EL (cell line): ENCODE measurements at places on chromosomes 7 and 10.

DNA sequence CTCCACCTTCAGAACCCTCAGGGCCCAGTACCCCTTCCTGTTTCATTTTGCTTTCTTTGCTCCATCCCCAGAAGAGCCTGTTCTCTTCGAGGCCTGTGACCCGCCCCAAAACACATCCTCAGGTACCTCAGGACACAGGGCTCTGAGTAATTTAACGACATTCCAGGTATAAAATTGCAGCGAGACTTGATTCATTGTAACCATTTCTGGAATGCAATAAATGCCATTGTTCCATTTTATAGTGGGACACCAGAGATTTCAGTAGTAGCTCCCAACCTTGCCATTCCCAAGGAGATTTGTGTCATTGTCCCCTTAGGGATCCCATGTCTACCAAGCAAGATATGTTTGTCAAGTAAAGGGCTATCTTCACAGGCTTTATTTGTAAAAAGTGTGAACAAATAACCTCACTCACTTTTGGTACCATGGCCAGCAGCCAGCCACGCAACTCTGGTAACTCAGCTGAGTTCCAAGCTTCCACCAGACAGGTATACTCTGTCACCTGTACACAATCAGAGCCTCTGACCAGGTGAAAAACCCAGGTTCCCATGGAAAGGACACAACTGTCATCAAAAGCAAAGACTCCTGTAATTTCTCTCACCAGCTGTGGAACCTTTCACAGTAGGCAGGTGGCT, 441.3 kb downstream of the PLXNA4 start:
- DNase-seq = no peak

DNA sequence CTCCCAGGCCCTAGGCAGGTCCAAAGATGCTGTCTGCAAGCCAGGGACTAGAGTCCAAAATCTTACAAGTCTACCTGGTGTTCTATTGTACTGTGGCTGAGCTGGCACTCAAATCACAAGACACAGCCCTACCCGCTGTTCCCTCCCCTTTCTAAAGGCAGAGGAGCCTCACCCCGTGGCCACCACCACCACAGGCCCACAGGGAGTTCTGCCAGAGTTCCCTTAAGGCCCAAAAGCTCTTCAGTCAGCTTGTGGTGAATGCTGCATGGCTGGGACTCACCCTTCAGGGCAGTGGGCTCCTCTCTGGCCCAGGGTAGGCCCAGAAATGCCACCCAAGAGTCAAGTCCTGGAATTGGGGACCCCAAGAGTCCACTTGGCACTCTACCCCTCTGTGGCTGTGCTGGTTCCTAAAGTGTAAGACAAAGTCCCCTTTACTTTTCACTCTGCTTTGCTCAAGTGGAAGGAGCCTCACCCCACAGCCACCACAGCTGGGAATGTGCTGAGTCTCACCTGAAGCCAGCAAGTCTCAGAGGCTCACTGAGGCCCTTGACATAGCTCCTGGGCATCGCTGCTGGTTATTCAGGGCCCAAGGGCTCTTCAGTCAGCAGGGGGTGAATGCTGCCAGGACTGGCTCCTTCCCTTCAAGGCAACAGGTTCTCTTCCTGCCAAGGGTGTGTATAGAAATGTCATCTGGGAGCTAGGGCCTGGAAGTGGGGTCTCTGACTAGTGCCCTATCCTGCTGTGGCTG, 48.8 kb upstream of the PSAP start:
- no peak for DNase-seq

GRCh38 chr10:77863446-77863845, 63.1 kb downstream of the DLG5 start:
- DNase-seq = no peak

DNA sequence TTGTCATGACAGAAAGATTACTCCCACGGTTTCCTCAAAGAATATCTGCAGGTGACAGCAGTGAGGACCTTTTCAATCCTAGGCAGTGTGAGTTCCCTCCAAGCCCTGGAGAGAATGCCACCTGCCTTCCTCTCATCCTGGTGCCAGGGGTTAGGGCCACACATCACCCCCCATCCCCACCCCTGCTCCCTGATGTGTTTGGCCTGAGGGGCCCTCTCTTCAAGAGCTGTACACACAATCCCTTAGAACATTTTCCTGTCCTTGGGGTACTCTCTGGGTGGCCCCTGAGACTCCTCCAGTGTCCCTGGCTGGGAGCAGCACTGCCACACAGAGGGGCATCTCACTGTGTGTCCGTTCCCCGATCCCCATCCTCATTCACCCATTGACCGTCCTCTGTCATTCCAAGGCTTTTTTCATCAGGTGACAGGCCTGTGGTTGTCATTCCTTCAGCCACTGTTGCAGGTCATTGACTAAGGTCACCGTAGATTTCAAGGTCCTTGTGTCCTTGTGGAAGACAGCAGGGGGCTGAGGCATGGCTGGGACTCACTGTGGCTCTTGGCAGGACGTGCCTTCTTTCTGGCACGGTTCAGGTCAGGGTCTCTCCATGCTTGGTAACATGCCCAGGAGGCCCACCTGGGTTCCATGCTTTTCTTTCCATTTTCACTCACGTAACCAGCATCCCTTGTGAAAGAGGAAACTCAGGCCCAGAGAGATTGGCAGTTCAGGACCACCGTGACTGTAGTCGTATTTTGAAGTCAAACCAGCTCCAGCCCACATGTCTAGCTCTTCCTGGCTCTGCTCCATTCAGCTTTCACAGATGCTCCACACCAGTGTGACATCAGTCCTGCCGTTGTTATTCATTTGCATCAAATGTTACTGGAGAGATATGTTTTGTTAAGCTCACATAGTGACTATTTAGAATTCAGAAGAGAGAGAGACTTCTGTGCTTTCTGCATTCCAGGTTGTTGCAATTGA, 26.8 kb upstream of the BTBD16 start:
- no peak for DNase-seq

DNA sequence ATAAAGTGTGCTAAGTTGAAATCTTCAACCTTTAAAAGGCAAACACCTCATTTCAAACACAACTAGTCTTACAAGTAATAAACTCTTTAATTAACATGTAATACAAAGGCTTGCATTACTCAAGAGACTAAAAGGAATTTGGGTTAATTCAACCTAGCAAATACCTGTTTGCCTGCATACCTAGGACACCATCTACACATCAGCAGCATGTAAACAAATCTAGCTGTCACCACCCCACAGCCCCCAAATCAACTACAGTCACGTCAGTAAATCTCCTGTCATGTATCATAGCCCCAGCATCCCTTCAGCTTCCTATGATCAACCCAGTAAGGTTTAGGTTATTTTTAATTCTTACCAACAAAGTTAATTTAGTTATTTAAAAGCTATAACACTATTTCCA, 33.5 kb downstream of the ZNF800 start:
- DNase-seq = no peak

- no peak for DNase-seq
Observed at GRCh38 chr10:35459449-35459847, 123.1 kb downstream of the CCNY start.

DNA sequence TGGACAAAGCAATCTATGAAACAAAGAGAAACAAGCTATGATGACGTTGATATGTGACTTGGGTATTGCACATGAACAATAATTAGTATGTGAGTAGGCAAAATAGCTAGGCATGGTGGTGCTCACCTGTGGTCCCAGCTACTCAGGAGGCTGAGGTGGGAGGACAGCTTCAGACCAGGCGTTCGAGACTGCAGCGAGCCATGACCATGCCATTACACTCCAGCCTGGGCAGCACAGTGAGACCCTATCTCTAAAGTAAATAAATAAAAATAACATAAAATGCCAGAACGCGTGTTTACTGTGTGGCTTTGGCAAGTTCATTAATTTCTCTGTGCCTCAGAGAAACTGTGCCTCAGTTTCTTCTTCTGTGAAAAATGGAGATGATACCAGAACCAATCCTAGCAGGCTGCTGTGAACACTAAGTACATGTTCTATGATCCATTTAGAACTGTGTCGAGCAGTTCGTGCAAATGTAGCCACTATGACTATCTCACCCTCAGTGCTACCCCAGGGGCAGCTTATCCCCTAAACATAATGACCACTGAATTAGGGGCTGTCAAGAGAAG, 9.3 kb upstream of the TNS3 start:
- DNase-seq = no peak
